ENCODE measurements at places on chromosomes 16 and 17.
A peak's percentile ranks its signal among the peaks of the same experiment; 100 is the strongest.

DNA sequence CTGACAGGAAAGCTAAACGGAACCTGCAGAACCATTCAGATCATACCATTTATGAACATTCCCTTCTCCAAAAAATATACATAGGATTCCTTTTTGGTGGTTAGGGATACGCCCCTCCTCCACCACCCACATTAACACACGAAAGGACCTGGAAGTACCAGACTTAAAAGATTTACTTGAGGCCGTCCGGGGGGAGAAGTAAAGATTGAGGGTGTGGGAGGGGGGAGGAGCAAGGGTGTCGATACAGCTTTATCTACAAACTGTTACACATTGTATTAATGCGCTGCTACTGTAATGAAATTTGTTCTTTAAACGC, 537 bp downstream of the PALB2 start:
- no peak for DNase-seq

DNA sequence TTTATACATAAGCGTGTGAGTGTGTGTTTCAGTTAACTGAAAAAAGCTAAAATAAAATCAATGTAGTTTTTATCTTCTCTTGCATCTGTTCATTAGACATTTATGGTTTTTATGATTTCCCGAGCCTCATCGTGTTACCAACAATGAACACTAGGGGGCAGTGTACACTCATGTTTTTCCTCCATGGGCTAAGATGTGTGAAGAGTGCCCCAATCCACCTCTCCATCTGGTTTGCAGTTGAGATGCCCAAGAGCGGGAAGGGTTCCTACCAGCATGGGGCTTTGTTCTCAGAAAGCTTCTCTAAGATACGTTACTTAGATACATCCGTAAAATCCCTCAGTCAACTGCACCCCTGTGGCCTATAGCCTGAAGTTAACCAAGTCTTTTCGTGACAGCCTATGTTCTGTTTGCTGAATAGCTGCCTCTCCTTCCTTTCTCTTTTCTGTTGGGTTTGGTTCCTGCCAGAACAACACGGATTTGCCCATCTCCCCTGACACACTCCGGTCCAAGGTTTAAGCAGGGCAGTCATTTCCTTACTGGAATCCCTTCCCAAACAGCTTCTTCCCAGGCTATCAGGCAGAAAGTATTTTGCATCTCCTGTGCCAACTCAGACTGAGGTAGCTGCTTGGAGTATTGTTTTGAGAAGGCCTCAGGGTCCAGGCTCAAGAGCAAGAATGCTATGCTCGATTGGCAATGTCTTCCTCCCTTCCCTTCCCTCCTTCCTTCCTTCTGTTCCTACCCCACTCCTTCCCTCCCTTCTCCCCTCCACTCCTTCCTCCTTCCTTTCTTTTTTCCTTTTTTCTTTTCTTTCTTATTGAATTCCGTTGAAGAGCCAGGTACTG, 12.9 kb upstream of the ELAC2 start:
- peak; percentile 80 for DNase-seq

GRCh38 chr16:56636616-56637413, 1.7 kb upstream of the MT1A start:
- DNase-seq = no peak

GRCh38 chr16:75236736-75237397, 14.6 kb downstream of the BCAR1 start:
- DNase-seq = no peak

DNA sequence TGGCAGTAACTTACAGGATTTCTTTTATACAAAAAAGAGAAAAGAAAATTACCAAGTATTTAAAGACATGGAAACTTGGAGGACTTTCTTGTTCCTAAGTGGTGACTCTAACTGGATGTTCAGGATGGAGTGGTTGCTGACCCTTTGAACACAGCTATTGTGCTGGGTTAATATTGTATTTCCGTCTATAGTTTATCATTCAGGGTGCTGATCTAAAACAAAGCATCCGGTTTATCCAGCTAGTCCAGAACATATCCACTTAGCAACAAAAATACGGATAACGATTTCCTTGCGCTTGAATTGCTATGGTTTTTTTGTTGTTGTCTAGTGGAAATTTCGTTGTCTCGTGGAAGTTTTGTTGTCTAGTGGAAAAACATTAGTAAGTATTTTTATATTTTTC, 38.2 kb downstream of the SNTB2 start:
- no peak for DNase-seq

DNA sequence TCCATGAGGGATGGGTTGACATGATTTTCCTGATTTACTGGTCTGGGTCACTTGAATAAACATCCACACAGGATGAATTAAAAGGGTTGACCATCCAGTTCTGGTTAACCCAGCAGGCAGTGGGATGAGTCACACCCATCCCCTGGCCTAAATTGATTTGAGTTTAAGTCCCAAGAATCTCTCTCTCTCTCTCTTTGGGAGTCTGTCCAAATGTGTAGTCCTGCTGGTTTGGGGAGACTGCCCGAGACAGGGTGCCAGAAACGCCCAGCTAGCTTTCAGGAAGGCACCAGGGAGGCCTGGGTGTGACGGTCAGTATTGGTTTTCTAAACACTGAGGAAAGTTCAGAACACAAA, 38.8 kb downstream of the SCPEP1 start:
- DNase-seq = no peak

GRCh38 chr16:22070361-22071330, 21.7 kb upstream of the VWA3A start:
- DNase-seq = no peak

GRCh38 chr17:75082683-75083082, 5.1 kb upstream of the SLC16A5 start:
- no peak for DNase-seq

DNA sequence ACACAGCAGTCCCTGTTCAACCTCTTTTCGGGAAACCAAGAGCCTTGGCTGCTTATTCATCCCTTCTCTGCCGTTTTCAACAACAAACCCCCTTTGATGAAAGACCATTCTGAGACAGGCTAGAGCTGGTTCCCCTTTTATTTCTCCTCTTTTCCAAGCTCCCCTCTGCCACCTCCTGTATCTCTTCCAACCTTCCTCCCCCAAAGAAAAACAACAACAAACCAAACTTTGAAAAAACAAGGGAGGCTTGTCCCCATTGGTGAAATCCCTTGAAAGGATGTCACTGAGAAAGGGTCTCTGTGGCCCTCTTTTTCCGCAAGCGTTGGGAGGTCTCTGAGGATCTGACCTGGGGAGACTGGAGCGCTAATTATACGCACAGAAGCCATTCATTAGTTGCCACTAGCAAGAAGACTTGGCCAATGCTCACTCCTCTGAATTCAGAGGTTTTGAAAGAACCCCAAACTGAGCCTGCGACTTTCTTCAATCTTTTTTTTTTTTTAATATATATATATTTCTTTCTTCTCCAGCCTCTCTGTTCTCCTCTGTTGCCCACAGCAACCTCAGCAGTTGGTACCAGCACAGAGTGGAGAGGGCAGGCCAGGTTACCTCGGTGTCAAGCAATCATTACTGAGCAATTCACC, 101.4 kb downstream of the PITPNC1 start:
- no peak for DNase-seq

DNA sequence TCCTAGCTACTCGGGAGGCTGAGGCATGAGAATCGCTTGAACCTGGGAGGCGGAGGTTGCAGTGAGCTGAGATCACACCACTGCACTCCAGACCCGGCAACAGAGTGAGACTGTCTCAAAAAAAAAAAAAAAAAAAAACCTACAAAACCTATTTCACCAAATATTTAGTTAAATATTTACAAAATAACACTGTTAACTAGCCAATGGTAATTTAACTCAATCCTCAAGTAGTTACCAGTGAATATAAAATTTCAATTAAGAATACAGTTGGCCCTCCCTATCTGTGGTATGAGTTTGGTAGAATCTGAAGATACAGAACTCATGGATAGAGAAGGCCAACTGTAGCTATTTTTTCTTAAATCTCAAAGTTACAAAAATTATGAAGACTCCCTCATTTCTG, 247.4 kb downstream of the SOX9 start:
- no peak for DNase-seq

DNA sequence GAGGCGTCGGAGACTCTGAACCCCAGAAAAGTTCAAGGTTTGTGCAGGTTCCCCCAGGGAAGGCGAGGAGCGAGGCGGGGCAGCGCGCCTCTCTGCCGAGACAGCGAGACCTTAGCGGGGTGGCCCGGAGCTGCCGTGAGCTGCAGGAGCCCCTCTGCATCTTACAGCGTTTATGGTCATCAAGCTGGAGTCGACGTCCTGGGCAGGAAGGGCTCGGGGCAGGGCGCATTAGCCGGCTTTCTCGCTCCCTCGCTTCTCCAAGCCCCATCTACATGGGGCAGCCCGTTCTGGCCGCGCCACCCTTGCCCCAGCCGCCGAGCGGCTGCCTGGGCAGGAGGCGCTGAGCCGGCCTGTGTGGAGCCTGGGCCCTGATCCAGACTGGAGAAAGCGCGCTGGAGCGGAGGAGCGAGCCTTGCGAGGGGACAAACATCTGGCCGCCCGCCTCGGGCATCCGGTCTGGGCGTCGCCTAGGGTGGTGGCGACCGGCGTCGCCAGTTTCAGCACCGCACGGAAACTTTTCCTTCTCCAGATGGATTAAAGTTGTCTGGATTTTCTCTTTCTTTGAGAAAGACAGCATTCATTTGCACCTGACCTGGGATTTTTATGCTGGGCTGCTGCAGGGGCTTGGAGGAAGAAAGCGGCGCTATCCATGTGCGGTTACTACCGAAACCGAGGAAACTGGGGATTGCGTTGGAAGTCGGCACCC, 750 bp downstream of the TMEM132E start:
- peak; percentile 56 for DNase-seq

- DNase-seq = no peak
Measured at GRCh38 chr16:8905795-8906591, 23.8 kb downstream of the LITAFD start.

DNA sequence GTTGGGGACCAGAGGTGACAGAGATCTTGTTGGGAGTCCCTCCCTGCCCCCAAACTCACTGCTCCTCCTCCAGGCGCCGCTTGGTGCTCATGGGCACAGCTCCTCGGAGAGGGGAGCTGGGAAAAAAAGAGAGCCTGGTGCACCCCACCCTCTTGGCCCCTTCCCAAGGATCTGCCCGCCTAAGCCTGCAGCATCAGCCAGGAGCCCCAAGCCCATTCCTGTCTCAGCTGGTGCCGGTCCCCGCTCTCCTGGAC, 400 bp downstream of the HCFC1R1 start:
- DNase-seq = peak; percentile 70

DNA sequence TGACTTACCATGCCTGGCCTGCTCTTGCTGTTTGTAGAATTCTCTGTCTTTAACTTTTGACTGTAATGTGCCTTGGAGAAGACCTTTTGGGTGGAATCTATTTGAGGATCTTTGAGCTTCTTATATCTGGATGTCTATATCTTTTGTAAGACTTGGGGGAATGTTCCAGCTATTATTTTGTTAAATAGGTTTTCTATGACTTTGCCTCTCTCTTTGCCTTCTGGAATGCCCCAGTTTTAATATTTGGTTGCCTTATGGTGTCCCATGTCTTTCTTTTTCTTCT, 10.3 kb upstream of the PHB1 start:
- DNase-seq = no peak

GRCh38 chr17:63433746-63434591, 12.1 kb downstream of the CYB561 start:
- peak; percentile 85 for DNase-seq

DNA sequence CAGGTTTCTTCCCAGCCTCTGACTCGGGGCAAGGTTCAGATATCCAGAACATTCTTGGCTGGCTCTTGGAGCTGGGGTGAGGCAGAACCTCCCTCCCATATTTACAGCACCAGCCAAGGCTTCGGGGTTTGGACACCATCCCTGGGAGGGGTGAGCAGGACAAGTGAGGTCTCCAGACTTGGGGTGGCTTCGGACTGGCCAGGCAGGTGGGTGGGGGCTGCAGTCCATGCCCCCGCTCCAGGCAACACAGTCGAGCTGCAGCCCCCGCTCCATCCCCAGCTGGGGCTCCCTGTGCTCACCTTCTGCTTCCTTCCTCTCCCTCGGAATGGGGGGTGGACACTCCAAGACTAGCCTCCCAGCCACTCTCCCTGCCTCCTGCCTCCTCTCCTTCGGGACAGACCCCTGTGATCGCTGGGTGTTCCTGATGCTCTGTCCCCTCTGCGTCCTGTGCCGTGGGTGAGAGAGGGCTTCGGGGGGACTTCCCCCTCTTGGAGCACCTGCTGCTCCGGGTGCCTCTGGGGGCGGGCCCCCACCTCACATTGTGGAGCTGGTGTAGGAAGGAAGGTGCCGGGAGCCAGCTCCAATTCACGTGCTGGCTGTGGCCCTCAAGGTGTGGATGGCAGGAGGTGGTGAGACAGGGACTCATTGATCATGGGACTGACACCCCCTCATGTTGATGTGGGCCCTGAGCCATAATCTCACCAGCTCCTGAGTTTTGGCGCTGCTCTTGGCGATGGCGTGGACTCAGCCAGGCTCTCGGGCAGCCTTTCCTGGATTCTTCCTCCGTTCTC, 189.2 kb downstream of the SEC14L1 start:
- DNase-seq = no peak

- peak; percentile 28 for DNase-seq
Measured at GRCh38 chr16:81707411-81708265, 71.5 kb upstream of the PLCG2 start.

DNA sequence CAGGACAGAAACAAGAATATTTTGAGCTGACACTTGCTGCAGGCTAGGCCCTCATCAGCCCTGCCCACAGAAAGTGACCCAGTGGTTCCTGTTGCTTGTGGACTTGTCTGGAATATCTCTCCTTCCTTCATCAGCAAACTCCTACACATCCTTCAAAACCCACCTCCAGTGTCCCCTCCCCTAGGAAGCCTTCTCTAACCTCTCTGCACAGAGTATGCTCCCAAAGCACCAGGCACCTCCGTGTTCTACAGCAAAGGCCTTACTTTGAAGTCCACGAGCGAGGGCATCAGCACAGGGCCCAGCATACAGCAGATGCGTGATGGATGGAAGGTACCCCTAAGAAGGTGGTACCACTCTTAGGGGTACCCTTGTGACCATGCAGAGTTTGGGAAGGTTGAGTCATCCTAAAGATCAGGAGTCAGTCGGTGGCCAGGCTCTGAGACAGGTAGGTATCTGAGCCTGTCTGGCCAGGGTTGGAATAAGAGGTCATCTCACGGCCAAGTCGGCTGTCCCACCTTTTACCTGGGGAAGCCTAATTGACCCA, 2.0 kb downstream of the CCDC102A start:
- DNase-seq = no peak

- DNase-seq = no peak
Measured at GRCh38 chr16:79950932-79951719, 350.6 kb upstream of the MAF start.

DNA sequence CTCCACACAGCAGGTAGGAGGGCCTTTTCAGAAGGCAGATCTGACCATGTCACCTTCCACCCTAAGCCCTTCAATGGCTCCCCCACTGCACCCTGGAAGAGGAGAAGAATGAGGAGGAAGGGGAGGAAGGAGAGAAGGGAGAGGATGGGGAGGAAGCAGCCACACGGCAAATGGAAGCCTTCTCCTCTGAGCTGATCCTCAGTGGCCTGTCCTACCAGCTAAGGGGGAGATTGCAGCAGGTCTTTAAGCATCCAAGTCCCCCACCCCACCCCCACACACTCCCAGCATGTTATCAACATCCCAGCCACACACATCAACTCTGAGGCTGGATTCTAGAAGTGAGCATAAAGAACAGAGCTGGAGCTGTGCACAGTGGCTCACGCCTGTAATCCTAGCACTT, 46.2 kb upstream of the RBFOX3 start:
- no peak for DNase-seq
